ENCODE measurements at places on chromosomes 13 and 19.

DNA sequence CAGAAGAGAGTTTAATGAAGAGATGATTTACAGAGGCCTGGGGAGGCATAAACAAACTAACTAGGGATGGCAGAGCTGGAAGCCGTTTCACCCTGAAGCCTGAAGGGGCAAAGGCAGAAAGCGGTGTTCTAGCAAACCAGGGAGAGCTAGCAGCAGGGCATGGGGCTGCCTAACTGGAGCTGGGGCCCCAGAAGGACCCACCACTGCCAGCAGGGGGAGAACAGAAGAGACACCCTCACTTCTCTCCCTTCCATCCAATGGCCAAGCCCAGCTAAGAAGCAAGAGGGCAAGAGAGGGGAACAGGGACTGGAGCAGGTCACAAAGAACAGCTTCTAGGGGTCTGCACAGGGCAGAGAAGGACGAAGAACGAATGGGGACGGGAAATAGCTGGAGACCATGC, 195.5 kb downstream of the KATNAL1 start:
- no peak for DNase-seq

DNA sequence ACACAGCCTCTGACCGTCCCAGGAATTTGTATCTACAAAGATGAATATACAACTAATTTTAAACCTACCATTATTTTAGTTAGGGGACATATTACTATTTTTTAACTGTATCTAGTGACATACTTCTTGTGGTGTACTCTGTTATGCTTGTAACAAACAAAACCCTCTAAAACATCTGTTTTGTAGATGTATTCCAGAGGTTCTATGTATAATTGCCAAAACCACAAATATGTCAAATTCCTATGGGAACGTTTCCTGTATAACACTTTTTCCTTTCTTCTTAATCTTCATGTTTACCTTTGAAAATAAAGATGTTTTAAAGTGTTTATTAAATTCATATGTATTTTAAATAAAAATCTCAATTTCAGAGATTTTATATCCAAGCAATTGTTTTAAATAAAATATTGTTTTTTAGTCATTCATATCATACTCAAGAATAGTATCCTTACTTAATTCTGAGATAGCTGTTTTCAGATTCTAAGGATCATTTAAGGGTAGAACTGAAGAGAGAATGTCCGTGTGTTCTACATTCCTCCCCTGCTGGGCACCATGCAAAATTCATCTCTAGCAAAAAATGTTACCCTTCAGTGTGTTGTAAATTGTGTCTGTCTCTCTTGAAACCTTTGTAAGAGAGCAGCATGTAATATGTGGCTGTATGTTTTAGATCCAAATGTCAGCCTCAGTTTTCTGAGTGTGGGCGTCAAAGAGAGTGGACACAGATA, 1327.7 kb downstream of the EFNB2 start:
- no peak for DNase-seq

GRCh38 chr13:97499181-97499580, 65.2 kb downstream of the RAP2A start:
- no peak for DNase-seq

DNA sequence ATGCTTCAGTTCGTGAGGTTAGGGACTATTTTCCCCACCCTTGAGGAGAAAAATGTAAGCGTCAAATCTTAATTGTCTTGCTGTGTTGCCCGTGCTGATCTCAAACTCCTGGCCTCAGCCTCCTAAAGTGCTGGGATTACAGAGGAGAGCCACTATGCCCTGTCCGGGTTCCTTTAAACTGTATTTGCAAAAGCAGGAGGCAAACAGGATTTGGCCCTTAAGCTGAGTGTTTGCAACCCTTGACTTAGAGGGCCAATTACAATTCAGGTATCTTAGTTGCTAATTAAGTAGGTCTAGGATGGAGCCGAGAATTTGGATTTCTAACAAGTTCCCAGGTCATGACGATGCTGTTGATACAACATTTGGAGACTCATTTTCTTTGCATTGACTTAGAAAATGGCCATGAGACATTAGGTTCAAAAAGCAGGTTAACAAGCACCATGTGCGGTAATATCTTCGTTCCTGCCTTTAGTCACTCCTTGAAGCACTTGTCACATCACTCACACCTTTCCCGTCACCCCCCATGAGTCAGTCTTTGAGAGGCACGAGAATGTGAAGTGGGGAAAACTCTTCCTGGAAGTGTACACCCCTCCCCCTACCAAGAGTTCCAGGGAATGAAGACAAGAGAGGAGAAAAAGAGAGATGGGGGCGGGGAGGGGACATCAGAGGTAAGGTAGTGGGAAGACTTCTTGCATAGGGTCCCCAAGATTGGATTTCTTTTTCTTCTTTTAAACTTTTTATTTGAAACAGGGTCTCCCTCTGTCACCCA, 2.6 kb downstream of the NAPSA start:
- no peak for DNase-seq

- DNase-seq, result peak; percentile 31
Observed at GRCh38 chr13:21458451-21458812, 671 bp downstream of the ZDHHC20 start.

- DNase-seq, result peak; percentile 35
Observed at GRCh38 chr13:24995225-24995804, 100.6 kb upstream of the PABPC3 start.

- no peak for DNase-seq
Observed at GRCh38 chr13:49933511-49933910, 2.6 kb downstream of the SPRYD7 start.

- DNase-seq, result no peak
Observed at GRCh38 chr19:45547211-45547770, 37.3 kb downstream of the OPA3 start.

DNA sequence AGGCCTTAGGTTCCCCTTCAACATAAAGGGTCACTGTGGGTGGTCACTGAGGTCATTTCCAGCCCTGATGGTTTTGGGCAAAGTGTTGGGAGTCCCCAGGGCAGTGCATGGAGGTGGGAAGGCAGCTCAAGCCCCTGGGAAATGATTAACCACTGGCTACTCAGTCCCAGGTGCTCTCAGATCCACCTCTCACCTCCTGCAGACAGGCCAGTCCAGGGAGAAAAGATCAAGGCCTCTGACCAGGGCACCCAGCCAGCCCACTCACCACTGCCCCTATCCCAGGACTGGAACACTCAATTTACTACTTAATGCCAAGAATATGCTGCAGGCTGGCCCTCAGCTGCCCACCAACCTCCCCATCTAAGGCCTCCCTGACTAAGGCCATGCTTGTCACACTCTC, 1307.9 kb downstream of the UQCRFS1 start:
- no peak for DNase-seq

DNA sequence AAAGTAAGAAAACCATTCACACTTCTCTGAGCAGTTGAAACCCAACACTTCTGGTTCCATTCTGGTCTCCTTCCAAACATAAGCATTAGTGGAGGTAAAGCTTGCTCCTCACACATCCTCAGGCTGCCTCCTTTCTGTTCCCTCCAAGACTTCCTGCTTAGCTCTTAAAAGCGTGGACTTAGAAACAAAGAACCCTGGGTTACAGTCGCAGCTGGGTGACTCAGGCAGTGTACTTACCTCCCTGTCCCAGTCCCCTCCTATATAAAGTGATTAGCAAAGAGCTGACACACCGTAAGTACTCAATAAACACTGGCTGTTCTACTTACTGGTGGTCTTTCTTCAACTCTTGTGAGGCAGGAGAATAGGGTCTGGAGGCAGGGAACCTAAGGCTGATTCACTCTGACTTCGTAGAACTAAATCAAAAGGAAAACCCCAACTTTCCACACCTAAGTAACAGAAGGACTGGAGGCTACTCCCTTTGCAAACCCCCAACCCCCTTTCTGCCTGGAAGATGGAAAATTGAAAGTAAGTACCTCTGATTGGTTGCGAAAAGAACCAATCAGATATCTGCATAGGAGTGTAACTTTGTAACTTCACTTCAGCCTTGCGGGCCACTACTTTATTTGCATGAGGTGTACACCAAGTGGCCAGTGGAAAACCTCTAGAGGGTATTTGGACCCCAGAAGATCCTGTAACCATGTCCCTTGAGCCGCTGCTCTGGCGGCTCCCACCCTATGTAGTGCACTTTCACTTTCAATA, 165.4 kb downstream of the SUCLA2 start:
- no peak for DNase-seq

DNA sequence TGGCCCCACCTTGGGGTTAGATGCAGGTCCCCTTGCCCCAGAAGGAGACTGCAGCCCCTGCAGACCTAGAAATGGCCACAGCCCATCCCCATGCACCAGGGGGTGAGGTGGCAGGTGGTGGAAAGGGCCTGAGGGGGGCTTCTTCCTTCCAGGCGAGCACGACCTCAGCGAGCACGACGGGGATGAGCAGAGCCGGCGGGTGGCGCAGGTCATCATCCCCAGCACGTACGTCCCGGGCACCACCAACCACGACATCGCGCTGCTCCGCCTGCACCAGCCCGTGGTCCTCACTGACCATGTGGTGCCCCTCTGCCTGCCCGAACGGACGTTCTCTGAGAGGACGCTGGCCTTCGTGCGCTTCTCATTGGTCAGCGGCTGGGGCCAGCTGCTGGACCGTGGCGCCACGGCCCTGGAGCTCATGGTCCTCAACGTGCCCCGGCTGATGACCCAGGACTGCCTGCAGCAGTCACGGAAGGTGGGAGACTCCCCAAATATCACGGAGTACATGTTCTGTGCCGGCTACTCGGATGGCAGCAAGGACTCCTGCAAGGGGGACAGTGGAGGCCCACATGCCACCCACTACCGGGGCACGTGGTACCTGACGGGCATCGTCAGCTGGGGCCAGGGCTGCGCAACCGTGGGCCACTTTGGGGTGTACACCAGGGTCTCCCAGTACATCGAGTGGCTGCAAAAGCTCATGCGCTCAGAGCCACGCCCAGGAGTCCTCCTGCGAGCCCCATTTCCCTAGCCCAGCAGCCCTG, 4.2 kb upstream of the F10 start:
- no peak for DNase-seq

GRCh38 chr19:52189735-52190486, at the start of gene PPP2R1A:
Gene PPP2R1A (plus strand): TSS chr19:52190052. CDS start chr19:52190097, 45 bp downstream.
- DNase-seq, result peak; percentile 94

GRCh38 chr19:5587661-5588060, 19.9 kb upstream of the TINCR start:
- no peak for DNase-seq

GRCh38 chr13:105346141-105346775, 1189.2 kb downstream of the EFNB2 start:
- no peak for DNase-seq

DNA sequence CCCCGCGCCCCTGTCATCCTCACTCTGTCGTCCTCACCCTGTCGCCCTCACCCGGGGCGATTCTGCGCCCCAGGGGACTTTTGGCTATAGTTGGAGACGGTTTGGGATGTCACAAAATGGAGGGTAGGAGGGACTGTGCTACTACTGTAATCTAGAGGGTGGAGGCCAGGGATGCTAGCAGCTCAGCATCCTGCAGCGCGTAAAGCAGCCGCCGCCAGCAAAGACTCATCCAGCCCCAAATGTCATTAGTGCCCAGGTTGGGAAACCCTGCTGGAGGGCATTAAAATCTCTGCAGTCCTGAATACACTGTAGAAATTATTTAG, 362 bp downstream of the ZNF557 start:
- DNase-seq, result no peak

GRCh38 chr13:77911751-77912150, 6.9 kb downstream of the EDNRB start:
- DNase-seq, result no peak

- DNase-seq, result no peak
Observed at GRCh38 chr19:58545286-58546018, 1.6 kb downstream of the TRIM28 start.

- no peak for DNase-seq
Observed at GRCh38 chr19:29292153-29292552, 79.2 kb upstream of the UQCRFS1 start.

- DNase-seq, result no peak
Observed at GRCh38 chr13:76878043-76878442, 8.2 kb downstream of the KCTD12 start.

DNA sequence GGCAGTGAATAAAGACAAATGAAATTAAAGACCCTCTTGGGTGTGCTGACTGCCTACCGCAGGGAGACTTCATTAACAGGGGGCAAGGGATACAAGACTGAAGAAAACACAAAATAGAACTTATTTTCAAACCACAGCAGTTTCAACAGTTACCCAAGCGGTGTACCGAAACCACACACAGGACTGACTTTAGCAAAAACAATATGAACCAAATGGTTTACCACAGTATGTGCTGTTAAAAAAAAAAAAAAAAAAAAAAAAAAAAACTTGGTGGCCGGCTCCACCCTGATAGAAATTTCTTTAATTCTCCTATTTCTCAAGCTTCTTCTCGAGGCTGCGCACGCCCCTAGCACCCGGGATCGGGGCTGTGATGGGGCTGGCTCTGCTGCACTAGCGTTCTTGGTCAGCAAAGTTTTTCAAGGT, 42.6 kb downstream of the KLF2 start:
- DNase-seq, result no peak

- no peak for DNase-seq
Observed at GRCh38 chr13:40223585-40223984, 442.9 kb downstream of the FOXO1 start.

DNA sequence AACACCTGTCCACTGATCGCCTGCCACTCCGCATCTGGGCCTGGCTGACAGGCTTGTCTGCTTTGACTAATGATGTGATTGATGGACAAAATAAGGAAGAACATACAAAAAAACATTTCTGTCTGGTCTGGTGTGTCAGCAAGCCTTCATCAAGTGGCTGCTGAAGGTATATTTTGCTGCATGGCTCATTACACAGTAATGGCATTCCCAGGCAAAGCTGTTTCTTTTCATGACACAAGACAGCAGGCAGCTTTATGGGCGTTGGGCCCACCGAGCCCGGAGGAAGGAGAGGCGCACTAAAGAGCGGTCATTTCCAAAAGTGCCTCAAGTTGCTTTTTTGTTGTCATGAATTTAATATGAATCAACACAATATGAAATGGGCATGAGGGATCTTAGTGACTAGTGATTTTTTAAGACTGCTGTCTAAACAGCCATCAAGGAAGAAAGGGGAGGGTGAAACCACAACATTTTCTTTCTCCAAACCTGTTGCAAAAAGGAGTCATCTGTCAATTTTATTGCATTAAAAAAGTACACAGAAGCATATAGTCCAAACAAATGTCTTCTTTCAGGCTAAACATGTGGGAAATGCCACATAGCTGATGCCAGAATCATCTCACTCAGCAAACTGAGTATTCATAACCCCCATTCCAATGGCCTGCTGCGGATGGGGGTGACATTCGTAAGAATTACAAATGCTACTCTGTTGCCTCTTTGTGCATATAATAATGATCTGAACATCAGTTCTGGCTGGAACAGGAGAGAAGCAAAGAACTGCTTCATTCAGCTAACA, 476.6 kb downstream of the ZNF536 start:
- no peak for DNase-seq

GRCh38 chr13:27259831-27260230, 8.5 kb downstream of the RPL21 start:
- DNase-seq, result no peak

- DNase-seq, result no peak
Observed at GRCh38 chr13:39363382-39363772, 239.6 kb downstream of the LHFPL6 start.

DNA sequence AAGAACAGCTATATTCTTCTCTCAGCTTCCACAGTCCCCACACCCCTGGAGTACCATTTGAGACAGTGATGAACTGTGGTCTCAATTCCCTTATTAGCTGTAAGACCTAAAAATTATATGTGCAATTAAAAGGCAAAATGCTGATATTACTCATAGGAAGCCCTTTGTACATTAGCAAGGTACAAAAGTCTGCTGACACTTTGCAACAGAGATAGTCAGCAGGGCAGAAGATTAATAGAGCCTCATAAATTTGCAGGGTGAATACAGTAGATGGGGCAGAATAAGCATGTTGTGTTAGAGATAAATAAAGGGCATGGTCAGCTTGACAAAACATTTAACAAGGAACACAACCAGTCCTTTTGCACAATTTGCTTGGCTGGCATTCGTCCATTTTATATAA, 210.0 kb upstream of the OBI1 start:
- DNase-seq, result no peak

GRCh38 chr19:7140137-7140536, 70.6 kb downstream of the ZNF557 start:
- no peak for DNase-seq
